ENCODE measurements at places on chromosomes 5 and 9. TPM values are rescaled to one million over a fixed set of nuclear protein-coding genes. Genes with fewer than 3 reads are reported as not detected.

DNA sequence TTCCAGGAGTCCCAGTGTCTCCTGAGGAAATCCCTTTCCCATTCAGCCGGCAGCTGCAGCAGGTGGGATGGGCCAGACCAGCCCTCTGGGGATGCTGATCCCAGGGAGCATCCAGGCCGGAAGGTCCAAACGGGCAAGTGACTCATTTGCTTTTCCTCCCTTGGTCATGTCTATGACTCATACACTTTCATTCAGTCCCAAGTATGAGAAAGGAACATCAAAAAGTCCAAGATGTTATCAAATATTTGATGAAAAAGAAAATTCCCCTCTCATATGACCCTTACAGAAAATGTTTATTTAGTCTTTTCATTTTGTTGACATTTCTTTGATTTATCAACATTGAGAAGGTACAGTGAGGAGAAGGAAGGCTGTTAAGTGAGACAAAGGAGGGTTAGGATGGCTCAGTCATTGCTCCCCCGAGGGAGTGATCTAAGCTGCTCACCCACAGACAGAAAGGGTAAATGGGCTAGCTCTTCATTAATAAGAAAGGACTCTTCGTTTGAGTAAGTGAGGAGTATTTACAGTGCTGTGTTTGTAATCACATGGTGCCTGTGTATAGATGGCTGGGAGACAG lies 117.6 kb upstream of the ANKRD55 start:
- DNase-seq, result peak; percentile 56

DNA sequence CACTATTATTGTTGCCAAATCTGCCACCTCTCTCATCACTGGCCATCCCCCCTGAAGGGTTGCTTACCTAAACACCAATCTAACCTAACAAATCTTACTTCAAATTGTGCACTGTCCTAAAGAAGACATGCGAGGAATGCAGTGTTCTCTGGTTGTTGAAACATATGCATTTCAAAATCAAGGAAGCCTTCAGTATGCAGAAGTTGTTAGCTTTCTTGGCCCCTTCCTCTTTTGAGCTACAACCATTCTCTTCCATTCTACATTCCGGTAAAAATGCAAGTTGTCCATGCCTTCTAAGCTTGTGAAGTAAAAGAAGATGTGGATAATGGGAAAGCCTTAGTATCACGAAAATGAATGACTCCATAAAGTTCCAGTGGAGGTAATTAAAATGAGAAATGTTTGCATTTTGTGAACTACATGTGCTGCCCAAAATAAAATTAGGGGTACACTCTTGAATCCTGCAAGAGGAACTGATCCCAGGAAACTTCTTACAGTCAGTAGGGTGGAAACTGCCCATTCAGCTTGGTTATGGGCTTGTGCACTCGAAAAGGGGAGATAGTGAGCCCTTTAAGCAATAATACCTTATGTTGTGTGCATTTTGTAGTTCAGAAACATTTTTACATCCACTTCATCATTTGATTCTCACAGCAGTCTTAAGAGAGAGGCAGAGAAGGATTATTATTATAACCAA lies 77.6 kb upstream of the ADRB2 start:
- no peak for DNase-seq

- DNase-seq, result no peak
Observed at GRCh38 chr9:132894346-132894745, 15.6 kb downstream of the SPACA9 start.

DNA sequence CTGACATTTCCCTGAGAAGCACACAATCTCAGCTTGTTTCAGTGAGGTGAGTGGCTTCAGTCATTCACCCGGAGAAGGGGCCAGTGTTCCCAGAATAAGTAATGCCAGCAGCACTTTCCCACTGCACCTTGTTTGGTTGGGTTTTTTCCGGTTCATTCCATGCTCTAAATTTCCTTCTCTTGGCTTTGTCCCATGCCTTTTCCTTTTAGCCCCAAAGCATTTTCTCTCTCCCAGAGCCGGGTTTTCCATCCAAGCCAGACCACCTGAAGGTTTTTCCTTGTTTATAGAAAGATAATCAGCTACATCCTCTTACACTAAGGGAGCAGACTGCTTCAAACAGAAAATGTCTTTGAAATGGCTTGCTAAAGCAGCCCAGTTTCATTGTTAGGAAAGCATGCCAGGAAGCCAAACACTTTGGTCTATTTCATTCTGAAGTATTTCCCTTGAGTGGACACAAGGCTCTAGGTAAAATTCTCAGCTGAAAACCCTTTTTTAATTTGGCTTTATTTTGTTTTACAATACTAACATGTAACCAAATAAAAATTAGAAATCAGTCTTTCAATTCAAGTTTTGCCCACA lies 501.6 kb downstream of the DTWD2 start:
- no peak for DNase-seq

- DNase-seq, result no peak
Observed at GRCh38 chr5:112549127-112549526, 130.1 kb upstream of the EPB41L4A start.

Gene NPR3
- 21.5 TPM for total RNA-seq

- no peak for DNase-seq
Observed at GRCh38 chr5:134964359-134965270, 3.1 kb upstream of the CATSPER3 start.

Gene GABRA6
- not detected for total RNA-seq

Gene GBGT1
- 1.0 TPM for total RNA-seq

- DNase-seq, result no peak
Observed at GRCh38 chr5:84438456-84438855, 53.8 kb upstream of the EDIL3 start.

Gene TRPM3
- total RNA-seq, result 1.1 TPM

- DNase-seq, result no peak
Observed at GRCh38 chr9:4667681-4668080, 1.4 kb upstream of the SPATA6L start.

- DNase-seq, result peak; percentile 30
Observed at GRCh38 chr9:116998305-116998704, 311.2 kb downstream of the TRIM32 start.

GRCh38 chr9:129610213-129610472 lies 10.8 kb downstream of the C9orf50 start:
- DNase-seq, result no peak

- no peak for DNase-seq
Observed at GRCh38 chr9:77013206-77013931, 6.1 kb upstream of the FOXB2 start.

DNA sequence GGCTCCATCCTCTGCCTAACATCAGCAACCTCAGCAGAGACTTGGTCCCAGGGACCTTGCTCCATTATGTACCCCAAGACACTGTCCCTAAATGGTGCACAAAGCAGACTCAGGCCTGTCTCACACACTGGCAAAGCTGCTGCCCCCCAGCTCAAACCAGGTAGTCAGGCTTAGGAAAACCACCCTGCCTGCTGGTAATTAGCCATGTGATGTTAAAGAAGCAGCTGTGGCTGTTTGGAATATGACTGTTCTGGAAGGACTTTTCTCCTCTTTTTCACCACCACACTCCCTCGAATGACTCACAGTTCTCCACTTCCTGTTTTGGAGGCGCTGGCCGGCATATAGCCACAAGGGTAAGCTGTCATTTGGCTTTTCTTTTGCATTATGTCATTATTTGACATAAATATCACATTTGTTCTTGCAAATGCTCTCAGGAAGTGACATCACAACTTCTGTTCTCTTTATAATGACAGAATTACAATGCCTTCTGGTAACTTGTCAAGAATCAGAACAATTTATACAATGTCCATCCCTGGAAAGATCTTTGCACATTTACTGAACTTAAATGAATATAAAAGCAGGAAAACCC lies 113.9 kb downstream of the SUSD1 start:
- DNase-seq, result peak; percentile 66

DNA sequence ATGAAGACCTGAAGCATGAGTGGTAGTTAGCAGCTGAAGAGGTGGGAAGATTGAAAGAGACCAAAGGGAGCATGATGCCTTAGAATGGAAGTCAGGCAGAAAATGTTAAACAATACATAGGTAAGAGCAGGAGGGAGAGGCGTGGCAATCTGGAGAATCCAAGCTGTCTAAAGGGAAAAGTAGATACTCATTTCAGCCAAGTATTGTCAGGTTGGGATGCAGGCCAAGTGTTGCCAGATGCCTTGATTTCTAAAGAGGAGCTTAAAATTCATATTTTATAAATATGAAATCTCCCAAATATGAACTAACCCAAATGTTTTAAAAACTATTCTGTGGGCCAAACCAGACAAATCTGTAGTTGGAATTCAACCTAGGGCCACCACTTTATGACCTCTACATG lies 4.2 kb downstream of the PAM start:
- DNase-seq, result no peak

Gene DPYSL3
- 12.4 TPM for total RNA-seq

Gene IL13
- total RNA-seq, result not detected

GRCh38 chr5:131296213-131296672 lies 32.4 kb downstream of the CDC42SE2 start:
- no peak for DNase-seq

Gene ENDOG
- 34.9 TPM for total RNA-seq

Gene CD180
- total RNA-seq, result not detected

Gene IZUMO3
- not detected for total RNA-seq

GRCh38 chr5:55899344-55899743 lies 48.2 kb downstream of the IL31RA start:
- DNase-seq, result no peak

- DNase-seq, result no peak
Observed at GRCh38 chr5:103360475-103360874, 101.9 kb downstream of the MACIR start.

Gene HNRNPAB
- 110 TPM for total RNA-seq

DNA sequence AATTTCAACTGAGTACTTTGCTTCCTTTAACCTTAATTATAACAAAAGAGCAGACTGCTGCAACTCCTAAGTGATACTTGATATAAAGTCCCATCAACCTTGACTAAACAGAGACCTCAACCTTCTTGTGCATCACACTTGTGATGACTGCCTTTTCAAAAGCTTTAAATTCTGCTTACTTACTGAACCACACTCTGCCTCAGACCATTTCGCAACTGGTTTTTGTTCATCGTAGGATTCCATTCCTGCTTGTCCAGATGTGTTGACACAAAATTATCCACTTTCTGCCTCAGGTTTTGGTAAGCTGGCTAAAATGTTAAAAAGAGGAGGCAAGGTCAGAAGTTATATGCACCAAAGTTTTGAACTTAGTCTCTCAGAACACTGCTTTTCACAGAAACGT lies 3.5 kb downstream of the BOD1 start:
- no peak for DNase-seq

DNA sequence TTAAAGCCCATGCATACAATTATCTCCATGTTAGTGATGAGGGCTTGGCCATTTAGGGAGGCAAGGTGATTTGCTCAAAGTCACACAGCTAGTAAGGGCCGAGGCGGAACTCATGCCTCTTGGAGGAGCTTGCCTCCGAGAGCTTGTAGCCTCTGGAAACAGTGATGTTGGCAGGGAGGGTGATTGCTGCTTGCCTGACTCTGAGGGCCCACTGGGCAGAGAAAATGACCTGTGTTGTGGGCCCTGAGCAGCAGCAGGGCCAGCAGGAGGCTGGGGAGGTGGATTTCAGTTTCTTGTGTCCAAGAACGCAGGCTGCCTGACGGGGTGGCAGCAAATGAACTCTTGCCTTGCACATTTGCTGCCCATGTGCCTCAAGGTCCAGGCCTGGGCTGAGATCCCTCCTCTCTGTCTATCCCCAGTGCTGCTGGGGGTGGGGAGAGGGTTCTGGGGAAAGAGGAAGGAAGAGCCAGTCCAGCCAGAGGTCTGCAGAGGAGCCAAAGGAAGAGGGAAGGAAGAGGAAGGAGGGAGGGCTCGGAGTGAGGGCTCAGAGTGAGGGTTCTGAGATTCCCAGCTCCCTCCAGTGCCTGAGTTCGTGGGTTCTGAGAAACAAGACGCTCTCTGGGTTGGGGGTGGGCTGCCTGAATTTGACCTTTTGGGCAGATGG lies 16.2 kb upstream of the PTGS1 start:
- no peak for DNase-seq

GRCh38 chr9:105393576-105394344 lies 54.1 kb upstream of the FSD1L start:
- DNase-seq, result no peak

Gene RNF20
- total RNA-seq, result 32.1 TPM

GRCh38 chr9:13128266-13128860 lies 151.1 kb downstream of the MPDZ start:
- no peak for DNase-seq

DNA sequence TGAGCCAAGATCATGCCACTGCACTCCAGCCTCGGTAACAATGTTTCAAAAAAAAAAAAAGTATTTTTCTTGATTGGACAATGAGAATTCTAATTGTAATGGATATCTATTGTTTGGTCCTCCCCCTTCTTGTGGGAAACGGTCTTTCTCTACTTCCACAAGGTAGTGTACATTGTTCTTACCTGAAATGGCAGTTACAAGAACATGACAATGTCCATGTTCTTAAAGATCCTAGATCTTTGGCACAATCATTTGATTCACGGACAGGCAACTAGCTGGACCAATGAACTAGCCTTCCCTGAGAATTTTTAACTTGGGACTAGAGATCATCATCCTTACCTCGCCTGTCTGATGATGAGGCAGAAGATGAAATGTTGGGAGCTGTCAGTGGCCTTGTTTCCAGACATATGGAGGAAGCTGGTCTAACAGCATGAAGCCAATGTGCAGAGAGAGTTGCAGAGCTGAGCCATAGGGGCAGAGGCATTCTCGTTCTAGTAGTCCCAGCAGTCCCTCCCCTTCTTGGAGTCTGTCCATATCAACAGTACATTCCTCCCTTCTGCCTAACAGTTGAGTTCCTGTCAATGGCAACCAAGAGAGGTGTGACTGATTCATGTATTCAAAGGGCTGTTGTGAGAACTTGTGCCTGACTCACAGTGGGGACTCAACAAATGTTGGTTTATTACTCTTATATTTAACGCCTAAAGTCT lies 2.1 kb upstream of the MARCHF6 start:
- no peak for DNase-seq

DNA sequence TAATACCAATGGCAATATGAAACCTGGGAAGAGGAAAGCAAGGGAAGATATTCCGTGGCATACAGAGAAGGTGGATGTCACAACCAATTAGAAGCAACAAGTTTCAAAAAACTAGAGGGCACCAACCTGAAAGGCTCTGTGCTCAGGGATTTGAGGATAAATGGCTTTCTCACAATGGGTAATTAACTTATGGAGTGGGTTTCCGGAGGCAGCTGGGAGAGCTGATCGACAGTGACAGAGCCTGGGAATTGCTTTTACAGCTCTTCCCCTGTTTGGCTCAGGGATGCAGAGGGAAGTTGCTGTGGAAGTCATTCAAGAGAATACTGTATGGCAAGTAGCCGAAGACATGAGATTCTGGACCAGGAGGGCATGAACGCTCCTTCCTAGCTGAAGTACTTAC lies 237.0 kb downstream of the KIF4B start:
- DNase-seq, result no peak

GRCh38 chr5:18000744-18001143 lies 366.5 kb downstream of the TAF11L14 start:
- no peak for DNase-seq

Measured in NCI-H460 (cell line).